NCI-H526 (cell line): ENCODE measurements at places on chromosomes 7 and 10.

GRCh38 chr10:71766717-71767419 lies 6.5 kb downstream of the VSIR start:
- no peak for DNase-seq

DNA sequence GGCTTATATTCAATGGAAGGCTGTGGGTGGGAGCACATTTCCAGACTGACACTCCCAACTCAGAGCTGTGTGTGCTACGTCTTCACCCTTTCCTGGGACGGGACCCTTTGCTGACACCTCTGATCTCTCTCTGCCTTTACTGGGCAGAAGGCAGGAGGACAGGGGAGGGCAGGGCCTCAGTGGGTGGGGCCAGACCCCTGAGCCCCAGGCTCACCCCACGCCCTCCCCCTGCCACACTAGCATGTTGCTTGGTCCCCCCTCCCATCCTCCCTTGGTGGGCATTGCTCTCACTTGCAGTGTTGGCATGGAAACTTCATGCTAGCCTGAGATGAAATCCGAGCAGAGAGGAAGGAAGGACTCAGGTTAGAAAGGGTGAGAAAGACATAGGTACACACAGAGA lies 18.4 kb downstream of the TMEM273 start:
- no peak for DNase-seq

DNA sequence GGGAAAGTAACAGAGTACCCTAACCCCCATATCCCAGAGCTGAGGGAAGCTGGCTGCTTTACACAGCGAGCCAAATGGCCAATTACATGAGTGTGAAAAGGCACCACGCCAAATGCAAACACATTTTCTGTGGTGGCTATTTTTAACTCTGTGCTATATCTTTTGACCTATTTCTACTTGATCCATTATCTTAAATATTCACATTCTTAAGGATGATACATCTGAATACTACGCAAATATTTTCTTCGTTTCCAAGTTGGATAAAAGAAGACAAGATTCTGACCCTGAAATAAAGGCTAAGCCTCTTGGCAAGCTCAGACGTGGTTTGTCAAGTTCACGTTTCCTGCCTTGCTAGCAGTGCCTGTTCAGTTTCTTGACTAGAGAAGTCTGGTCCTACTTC lies 146.7 kb upstream of the TMEM196 start:
- DNase-seq = no peak

DNA sequence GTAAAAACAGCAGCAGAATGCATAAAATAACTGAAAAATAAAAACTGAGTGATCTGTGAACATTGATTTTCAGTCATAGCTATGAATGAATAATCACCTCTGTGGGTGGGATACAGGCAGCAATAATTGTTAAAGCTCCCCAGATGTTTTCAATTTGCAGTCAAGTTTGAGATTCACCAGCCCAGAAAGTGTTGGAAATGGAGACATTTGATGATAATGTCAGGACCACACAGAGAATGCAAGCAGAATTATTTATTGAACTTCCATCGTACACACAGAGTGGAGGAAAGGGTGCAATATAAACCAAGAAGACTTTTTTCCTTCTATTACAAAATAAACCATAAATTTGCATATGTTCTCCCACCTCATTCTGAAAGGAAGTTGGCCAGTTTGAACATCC lies 601.7 kb downstream of the ANKRD7 start:
- no peak for DNase-seq

DNA sequence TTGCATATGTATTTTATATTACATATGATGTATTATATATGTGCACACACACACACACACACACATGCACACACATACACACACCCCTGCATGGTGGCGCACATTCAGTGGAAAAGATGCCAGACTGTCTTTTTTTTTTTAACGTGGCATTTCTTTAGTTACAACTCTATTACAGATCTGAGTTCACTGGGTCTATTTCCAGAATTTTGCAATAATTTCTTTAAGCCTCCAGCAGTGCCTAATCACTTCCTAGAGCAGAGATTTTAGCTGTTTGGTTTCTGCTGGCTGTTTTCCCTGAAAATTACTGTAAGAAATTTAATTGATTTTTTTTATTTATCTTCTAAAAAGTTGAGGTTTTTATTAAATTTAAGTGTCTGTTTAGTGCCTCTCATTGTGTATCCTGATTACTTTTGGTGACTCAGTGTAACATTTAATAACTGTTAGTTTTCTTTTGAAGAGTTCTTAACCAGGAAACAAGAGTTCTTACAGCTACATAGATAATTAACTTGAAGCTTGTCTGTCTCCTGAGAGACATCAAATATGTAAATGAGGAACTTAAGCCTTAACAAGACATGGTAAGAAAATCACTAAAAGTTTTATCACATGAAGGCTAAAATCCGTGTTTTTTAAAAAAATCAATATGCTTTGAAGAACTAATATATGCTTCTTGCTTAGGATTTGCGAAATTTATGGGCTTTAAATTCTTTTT lies 232.0 kb downstream of the MDFIC start:
- no peak for DNase-seq
